IMR-90 (cell line): ENCODE measurements at places on chromosomes 2 and 18.

- no peak for DNase-seq
These were observed 87.6 kb downstream of the METTL8 start for GRCh38 chr2:171345971-171346722.

DNA sequence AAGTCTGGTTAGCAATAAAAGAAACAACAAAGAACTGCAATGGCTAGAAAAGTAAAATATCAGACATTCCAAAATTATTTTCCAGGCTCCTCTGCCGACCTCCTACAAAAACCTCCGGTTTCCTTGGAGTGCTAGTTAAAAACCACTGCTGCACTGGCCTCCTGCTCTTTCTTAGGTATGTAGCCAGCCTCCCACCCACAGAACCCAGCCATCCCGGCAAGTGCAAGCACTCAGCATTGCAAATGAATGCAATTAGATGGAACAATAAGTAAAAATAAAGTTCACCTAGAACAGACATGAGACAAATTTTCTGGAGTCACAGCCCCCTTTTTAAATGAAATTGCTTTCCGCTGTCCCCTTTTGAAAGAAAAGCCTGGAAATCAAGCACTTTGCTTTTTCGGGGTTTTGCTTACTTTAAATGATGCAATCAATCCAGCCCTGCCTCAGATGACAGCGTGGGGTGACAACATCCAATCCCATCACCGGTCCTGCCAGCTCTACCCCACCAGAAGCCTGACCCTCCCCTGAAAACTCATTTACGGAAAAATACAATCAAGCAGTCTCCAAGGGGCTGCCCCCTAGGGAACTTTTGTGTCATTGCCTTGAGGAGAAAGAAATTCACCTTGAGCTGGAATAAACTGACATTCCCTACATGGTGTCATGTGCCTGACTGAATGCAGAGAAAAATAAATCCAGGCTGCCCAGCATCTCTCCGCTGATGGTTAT lies 199.8 kb downstream of the EPHA4 start:
- DNase-seq, result no peak

- peak; percentile 52 for DNase-seq
These were observed 687 bp downstream of the CTDP1 start for GRCh38 chr18:79680100-79680879.

DNA sequence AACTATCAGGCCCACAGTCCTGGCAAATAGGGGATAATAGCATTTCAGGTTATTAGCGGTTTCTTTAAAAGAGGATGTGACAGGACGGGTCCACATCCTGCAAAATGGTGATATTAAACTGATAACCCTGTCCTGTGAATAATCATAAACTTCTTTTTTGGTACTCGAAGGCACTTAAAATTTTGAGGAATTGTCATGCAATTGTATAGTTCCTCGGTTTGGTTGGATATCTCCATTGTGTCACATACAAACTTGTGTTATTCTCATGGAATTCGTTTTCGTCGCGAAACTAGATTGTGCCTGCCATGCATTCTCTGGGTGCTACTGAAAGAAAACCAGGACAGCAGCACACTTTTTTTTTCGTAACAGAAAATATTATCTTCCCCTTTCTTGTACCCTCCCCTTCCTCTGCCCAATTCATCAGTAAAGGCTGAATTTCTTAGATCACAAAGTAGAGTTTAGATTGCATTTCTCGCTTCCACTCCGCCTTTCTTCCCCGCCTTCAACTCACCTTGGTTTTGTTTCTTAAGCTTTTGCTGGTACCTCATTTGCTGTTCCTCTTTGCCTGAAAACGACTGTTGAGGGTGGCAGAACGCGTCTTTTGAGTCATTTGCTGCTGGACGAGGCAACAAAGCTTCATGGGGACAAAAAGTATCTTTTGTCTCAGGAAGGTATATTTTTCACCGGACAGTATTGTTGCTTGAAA lies 1.3 kb downstream of the CERS6 start:
- no peak for DNase-seq

- DNase-seq, result no peak
These were observed 200.7 kb downstream of the RAD51AP2 start for GRCh38 chr2:17317439-17317976.
